ENCODE measurements at places on chromosomes 4 and X.

DNA sequence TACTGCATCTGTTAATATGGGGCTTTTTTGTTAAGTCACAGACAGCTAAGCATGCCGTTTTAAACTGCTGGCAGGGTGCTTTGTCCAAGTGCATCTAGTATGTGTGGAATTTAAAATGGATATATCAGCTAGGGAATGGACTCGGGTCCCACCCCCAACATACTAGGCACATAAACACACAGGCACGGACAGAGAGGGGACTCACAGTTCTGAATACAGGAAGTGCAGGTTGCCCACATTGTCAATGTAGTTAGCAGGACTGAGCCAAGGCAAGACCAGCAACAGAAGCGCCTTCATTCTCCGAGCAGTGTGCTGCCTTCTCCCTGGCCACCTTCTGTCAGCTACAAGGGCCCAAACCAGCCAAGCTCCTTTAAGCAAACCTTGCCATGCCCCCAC is 33.6 kb downstream of the LNX1 start:
- no peak for DNase-seq

DNA sequence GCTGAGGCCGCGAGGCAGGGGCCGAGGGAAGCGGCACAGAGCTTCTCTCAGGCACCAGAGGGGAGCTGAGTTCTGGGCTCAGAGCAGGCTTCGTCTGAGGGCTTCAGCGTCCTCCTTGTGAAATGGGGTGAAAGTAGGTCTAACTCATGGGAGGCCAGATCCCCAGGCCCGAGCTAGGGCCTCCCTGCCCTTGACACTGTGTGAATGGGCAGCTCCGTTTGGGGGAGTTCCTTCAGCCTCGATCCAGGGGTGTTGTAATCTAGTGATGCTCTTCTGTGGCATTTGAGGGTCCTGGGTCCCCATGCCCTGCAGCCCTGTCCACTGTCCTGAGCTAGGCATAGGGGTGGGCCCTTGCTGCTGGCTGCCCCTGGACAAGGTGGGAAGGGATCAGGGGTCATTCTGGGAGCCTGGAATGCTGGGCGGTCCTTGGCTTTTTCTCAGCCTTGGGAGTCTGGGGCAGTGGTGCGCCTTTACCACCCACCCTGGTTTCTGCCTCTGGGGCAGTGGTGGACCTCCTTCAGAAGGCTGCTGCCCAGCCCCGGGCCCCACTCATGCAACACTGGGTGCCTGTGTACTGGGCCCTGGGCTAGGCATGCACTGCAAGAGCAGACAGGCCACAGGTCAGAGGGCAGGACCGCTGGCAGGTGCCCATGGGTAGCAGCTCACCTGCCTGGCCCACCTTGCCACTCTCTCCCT is 4.1 kb downstream of the SH3BP2 start:
- DNase-seq: no peak

DNA sequence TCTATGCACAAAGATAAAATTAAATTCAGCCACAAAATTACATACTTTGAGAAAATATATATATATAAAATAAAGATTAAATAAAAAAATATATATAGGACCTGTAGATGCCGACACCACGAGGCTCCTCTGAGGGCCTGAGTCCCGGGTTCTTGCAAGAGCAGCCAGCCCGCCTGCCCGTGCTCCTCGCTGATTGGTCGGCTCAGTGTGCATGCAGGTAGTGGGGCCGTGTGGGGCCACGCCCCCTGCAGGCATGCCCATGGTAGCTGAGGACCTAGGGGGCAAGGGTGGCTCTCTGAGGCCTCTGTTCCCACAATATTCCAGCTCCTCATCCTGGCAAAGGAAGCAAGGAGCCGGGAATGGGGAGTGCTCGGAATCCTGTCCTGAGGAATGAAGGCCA is 80.5 kb upstream of the AMELX start:
- DNase-seq: no peak

- no peak for DNase-seq
Measured at GRCh38 chr4:99395595-99396364, 39.4 kb downstream of the ADH7 start.

GRCh38 chrX:152946681-152947080 is 47.2 kb downstream of the PNMA5 start:
- DNase-seq: no peak

- no peak for DNase-seq
Measured at GRCh38 chr4:140163029-140163810, 9.2 kb upstream of the MAML3 start.

DNA sequence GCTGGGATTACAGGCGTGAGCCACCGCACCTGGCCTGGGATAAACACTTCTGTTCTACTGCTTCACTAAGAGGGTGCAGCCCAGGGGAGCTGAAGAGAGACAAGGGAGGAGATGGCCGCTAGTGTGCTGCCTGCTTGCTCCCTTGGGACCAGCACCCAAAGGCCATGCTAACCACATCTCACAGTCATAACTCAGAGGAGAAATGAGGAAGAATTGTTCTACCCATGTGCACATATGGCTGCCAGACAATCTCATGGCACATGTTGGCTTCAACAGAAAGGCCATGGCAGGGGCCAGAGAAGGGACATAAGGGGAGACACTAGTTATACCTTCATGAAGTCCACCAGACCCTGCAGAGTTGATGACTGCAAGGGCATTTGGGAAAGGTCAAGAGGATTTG is 22.4 kb downstream of the CLDN22 start:
- DNase-seq: no peak
